ENCODE measurements at places on chromosomes 1 and 21.

DNA sequence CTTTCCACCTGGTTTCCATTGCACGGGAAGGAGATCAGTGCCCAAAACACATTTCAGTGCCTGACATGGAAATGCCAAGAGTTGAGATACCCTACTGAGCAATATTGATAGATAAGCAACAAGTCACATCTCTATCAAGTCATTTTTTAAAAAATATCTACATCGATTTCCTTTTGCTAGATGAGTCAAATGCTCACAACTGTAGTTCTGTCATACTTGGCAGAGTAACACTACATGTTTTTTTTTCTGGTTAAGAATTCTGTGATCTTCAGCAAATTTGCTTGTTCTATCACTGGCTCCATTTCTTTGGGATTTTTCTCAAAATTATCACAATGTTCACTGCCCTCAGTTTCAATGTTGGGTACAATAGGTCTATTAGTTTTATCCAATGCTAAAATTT, 145.4 kb downstream of the ZC3H11B start:
- DNase-seq: no peak

GRCh38 chr1:83997631-83998030, 1.3 kb downstream of the TTLL7 start:
- DNase-seq: no peak

DNA sequence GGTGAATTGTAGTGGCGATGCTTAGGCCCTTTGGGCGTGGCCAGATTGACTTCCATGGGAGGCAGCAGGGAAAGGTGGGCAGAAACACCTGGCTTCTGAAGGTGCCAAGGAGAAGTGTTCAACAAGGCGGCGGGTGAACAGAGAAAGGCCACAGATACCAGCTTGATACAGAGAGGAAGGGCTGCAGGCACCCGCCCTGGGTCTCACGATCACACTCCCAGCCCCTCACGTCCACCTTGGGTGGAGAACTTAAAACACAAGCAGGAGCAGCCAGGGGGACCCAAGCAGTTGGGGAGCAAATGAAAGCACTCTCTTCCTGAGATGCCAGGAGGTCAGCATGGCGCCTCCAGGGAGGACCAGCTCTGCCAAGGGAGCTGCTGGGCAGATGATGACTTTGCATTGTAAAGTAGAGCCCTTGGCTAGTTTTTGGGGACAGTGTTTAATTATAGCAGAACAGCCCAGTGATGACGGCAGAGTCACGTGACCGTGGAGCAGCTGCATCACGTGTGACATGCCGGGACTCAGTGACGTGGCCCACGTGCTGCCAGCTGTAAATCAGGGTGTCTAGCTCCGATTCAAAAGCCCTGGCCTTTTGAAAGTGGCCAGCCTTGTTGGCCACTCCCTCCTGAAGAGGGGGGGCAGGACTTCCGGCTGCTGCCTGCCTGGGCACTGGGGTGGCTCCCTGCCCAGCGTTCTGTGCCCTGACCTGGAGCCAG, 19.0 kb downstream of the SLC37A1 start:
- DNase-seq: no peak

DNA sequence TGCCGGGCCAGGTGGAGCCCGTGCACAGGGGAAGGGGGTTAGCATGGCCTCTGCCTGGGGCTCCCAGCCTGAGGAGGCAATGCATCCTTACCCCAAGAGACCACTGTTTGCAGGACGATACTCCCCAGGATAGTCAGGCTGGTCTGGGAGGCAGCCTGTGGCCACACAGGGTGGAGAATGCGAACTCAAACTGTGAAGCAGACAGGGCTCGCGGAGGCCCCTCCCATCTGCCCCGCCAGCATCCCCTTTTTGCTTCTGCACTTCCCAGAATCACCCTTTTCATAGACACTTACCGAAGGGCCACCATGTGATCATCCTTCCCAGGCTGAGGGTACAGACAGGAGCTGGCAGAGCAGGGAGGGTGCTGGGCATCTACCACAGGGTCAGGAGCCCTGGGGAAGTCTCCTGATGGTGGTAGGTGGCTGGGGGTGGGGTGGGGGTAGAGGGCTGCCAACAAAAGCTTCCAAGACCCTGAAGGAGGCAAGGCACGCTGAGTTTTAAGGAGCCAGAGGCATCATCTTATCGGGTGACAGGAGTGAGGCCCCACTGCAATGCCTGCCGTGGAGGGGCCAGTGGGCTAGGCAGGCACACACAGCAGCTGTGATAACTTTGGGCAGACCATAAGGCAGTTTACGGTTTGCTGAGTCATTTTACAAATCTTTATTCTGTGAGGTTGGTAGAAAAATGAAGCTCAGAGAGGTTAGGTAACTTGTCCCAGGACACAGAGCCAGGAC, 31.3 kb upstream of the BTG2 start:
- no peak for DNase-seq

DNA sequence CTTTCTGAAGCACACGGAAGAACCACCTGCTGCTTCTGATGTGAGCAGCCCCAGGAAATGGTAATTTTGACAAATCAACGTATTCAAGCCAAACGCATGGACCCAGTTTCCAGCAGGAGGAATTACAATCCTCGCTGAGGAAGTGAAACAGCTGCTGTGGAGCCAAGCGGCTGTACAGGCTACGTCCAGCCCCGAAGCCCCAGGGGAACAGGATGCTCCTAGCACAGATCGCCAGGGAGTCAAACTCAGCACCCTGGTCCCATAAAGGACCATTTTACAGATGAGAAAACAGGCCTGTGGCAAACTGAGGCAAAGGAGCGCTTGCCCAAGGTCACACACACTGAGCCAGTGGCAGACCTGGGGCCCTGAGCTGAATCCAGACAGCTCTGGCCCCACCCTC, 108.0 kb downstream of the PTPRU start:
- DNase-seq: no peak

DNA sequence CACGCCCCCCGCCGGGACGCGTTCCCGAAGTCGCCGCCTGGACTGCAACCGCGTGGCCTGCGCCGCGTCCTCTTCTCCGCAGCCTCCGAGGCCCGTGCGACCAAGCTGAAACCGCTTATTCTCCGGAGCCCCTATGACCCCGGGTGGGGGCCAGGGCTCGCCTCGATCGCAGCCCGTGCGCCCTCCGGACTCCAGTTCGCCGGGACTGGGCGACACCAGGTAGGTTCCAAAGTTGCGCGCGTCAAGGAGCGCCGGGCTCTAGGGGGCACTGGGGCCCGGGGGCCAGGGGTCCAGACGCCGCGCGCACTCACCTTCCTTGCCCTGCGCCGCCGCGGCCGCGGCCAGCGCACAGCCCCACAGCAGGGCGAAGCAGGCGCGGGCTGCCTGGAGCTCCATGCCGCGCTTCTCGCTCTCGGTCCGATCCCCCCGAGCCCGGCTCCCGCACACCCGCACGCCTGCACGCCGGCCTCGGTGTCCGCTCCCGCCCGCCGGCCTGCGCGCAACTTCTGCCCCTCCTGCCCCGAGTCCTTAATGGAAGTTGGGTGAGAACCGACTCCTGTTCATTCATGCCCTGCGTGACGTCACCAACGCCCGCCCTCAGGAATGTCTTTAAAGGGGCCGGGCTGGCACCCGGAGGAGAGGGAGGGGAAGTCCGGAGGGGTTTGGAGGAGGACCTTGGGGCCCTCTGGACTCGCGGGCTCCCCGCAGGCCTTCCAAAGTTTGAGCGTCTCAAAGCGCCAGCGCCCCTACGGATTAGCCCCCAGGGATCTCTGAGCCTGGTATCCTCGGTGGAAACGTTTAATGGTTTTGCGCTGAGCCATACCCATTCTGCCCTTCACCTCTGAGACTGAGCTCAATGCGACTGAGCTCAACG, at the start of gene EPHA2:
Gene EPHA2, minus strand, starts transcription at position 533 of the 874 bp plus-strand sequence. Its CDS starts 137 bp downstream, at position 396.
- DNase-seq: no peak

GRCh38 chr21:15029077-15029476, 35.7 kb downstream of the NRIP1 start:
- DNase-seq: no peak

DNA sequence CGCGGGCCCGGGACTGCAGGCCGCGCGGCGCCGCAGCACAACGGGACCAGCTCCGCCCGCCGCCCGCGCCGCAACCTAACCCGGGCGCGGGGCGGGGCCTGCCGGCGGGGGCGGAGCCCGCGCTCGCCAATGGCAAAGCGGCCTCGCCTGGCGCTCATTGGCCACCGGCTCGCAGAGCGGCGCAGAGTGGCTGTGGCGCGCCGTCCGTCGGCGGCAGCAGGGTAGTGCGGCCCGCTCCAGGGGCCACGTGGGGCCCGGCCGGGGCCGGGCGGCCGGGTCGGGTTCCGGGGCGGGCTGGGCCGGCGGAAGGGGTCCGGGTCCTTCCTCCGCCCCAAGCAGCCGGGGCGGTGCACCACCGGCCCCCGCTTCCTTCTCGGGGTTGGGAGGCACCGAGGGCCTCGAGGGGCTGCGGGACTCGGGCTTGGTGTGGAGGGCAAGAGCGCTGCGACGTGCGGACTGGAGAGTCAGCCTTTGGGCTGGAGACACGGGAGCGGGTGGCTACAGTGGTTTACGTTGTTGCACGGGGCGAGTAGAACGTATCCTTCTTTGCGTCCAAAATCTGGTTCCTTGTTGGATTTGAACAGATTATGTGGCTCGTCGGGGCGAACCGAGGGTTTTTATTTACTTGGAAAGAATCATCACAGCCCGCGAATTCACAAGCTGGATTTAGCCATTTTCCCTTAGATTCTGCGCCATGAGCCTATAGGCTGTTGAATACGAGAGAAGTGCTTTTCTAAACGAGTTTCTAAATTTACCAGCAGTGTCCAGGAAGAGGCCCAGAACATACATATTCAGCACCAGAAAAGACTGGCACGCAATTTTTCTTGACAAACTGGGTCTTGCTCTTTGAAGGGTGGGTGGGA, at the start of gene SRM:
Gene SRM, minus strand, starts transcription at position 51 of the 863 bp plus-strand sequence. CDS start 75 bp downstream, outside the sequence.
- DNase-seq: peak; percentile 77

GRCh38 chr1:177847843-177848242, 122.0 kb downstream of the SEC16B start:
- DNase-seq: no peak

- no peak for DNase-seq
These were observed 184.1 kb downstream of the FOXD2 start for GRCh38 chr1:47621977-47622376.

GRCh38 chr1:2192031-2192995, 2.3 kb downstream of the FAAP20 start:
- no peak for DNase-seq

DNA sequence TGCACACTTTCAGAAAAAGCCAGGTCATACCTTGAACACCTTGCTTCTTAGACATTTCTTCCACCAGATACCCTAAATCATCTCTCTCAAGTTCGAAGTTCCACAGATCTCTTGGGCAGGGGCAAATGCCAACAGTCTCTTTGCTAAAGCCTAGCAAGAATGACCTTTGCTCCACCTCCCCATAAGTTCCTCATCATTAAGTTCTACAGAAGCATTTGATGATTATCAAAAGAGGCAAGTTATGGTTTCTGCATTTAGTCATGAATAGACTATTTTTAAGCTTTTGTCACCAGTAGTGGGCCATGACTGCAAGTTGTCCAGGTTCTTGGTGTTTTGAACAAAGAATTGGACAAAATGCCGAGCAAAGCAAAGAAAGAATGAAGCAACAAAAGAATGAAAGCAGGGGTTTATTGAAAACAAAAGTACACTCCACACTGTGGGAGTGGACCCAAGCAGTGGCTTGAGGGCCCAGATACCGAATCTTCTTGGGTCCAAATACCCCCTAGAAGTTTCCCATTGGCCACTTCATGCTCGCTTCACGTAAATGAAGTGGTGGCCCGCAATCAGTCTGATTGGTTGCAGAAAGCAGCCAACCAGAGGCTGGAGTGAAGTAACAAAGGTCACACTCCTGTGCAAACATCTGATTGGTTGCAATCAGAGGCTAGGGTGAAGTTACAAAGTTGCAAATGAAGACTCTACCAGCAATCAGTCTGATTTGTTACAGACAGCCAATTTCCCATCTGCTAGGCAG, 9.8 kb upstream of the EGLN1 start:
- DNase-seq: no peak

DNA sequence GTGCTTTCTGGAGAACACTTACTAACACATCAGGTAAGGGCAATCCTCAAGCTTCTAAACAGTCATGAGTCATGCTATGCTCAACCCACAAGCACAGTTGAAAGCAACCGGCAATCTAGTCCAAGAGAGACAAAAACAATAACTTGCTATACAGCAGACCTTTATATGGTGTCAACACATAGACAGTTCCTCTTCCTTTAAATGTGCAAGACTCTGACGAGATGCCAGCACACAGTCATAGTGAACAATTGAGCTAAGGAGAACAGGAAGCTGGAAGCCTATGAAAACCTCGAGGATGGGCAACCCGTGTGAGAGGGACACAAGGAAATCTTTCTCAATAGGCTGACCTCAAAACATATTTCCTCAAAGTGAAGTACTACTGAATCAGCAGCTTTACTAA, 5.3 kb downstream of the ADIPOR1 start:
- DNase-seq: no peak

- DNase-seq: no peak
These were observed 16.3 kb upstream of the CLIC4 start for GRCh38 chr1:24728982-24729381.

- no peak for DNase-seq
These were observed 38.6 kb downstream of the MEF2D start for GRCh38 chr1:156461781-156462647.

- DNase-seq: no peak
These were observed 931 bp downstream of the FUBP1 start for GRCh38 chr1:77977989-77978292.

- no peak for DNase-seq
These were observed 60.9 kb upstream of the TARBP1 start for GRCh38 chr1:234539666-234540403.

- DNase-seq: no peak
These were observed 50.4 kb downstream of the PGBD5 start for GRCh38 chr1:230375780-230376179.
